Daoy (cell line): ENCODE measurements at places on chromosomes 1 and 21.
A peak's percentile ranks its signal among the peaks of the same experiment; 100 is the strongest.

DNA sequence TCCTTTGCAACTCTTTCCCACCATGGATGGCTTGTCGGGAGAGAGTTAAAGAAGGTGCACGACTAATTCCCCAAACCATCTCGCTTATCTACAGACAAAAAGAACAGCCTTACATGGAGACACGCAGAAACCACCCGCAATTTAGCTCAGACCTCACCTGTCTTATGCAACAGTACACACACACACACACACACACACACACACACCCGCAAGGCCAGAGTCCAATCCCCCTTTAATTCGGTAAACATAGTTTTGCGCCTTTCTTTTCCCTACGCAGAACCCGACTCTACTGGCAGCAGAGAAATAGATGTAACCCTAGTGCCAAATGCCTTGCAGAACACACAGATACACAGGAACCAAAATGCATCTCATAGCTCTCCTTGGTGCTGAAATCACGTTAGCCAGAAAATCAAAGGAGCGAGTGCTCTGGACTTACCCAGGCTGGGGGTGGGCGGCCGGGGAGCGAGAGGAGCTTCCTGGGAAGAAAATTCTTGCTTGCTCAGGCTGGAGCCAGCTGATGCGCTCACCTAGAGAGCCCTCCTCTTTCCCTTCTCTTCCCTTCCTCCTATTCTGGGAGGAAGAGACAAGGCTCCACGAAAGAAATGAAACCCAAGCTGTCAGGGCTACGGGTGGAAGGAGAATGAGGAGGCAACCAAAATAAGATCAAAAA, 470 bp downstream of the TNR start:
- DNase-seq, result peak; percentile 11

GRCh38 chr1:204713541-204713940, 28.0 kb upstream of the LRRN2 start:
- no peak for DNase-seq

DNA sequence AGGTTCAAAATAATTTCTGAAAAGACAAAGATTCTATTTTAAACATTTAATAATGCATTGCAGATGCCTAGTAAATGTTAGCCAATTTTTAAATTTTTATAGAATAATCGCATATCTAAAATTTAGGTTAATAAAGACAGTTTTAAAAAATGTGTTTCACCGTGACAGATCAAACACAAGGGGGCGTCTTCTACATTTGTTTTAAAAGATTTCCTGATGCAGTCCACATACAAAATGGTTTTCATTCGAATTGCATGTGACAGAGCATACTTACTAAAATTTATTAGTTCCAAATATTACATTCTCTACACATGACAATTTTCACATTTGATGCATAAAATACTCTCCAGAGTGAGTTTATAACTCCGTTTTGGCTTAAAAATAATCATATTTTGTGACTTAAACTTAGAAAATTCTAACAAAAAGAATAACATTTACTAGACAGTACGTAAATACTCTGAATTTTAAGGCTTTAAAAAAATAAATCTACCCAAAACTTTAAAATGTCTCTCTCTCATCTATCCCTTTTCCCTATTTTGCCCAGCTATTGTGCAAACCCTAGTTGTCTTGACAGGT, 75.5 kb downstream of the ADAMTS1 start:
- no peak for DNase-seq

- no peak for DNase-seq
These were observed 7.0 kb upstream of the SGIP1 start for GRCh38 chr1:66526991-66527390.

DNA sequence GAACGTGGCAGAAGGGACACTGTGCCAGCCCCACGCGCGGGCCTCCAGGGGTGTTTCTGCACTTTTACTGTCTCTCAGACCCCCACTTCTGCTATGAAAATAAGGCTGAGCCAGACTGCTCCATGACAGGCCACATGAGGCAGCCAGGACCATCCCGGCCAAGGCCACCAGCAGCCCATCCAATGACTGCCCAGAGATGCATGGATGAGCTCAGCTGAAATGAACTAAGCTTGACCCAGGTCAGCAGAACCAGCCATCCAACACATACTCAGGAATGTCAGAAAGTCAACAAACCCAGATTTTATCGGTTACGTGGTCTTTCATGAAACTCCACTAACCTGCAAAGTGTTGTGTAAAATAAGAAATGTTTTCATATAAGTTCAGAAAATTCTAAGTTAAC, 51.2 kb downstream of the CCDC185 start:
- no peak for DNase-seq

DNA sequence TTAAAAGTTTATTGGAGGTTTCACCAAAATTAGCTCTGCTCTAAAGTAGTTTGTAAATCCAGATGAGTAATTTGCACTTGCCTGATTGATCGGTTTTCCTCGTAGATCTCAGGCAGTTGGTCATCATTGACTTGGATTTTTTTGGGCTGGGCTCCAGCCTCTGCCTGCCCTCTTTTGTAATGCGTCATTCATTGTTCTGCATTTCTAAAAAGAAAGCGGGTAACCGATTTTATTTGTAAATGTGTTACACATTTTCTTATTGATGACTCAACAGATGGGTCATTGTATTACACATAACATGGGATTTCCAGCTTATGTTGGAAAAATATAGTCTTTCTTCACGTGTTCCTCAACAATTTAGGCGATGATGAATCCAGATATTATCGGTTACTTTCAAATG, 5.5 kb downstream of the ETS2 start:
- peak; percentile 72 for DNase-seq

DNA sequence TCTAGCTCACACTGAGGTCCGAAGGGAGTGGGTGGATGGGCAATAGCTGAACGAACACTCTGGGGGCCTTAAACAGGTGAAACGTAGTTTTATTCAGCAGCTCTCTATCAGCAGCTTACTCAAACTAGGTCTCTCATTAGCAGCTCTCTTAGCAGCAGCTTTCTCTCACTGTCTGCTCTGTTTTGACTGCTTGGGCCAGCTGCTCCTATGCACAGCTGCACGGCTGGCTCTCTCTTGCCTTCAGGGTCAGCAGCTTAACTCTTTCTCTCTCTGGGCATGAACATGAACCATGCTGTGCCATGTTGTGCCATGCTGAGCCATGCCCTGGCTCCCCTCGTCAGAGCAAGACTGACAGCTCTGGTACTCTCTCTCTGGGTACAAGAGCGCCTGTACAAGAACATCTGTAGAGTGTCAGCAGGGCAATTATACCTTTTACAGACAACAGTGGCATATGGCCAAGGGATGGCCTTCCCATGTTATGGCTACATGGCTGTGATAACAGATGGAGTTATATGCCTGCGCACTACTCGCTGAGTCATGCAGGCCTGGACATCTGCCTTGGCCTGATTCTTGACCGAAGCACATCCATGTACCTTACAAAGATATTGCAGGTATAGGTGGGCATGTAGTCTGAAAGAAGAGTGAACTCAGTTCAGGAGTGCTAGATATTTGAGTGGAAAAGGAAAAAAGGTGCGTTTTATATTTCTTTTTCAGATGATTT, 152.4 kb downstream of the LEPR start:
- no peak for DNase-seq

- DNase-seq, result peak; percentile 44
These were observed 55.5 kb upstream of the GADD45A start for GRCh38 chr1:67629370-67630075.

GRCh38 chr1:246565751-246566127, 322 bp downstream of the TFB2M start:
- no peak for DNase-seq

GRCh38 chr1:229908689-229909088, 158.3 kb upstream of the GALNT2 start:
- no peak for DNase-seq

DNA sequence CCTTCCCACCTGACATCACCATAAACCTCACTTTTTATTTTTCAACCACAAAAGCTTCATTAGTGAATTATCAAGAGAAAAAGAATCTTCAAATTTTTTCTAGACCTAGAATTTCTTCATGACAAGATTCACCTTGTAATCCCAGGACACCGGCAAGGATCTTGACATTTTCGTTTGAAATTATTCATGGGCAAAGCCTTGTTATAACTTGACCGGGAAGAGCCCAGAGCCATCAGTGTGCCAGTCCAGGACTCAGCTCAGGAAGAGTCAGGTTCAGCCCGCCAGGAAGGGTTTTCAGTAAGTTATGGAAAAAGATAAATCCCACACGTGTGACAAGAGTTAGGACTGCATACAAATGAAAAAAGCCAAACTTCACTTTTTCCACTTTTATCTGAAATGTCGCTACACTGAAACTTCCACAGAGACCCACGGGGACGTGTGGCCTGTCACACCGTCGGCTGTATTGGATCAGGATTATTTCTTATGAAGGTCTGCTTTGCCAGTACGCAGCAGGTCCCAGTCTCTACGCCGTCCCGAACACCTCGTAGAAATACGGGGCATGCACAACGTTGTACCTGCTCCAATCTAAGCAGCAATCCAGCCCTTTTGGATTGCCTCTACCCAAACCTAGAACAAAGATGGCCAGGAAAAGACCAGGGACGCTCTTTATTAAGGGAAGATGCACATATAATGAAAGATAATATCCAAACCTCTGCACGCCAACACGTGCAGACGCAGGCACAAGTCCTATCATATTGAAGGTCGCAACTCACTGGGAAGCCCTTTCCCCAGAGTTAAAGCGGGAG, 916 bp downstream of the F3 start:
- DNase-seq, result peak; percentile 50

GRCh38 chr21:29299046-29299915, 559 bp downstream of the BACH1 start:
- DNase-seq, result peak; percentile 80

- peak; percentile 77 for DNase-seq
These were observed 18.4 kb downstream of the MTX1 start for GRCh38 chr1:155226910-155227260.

DNA sequence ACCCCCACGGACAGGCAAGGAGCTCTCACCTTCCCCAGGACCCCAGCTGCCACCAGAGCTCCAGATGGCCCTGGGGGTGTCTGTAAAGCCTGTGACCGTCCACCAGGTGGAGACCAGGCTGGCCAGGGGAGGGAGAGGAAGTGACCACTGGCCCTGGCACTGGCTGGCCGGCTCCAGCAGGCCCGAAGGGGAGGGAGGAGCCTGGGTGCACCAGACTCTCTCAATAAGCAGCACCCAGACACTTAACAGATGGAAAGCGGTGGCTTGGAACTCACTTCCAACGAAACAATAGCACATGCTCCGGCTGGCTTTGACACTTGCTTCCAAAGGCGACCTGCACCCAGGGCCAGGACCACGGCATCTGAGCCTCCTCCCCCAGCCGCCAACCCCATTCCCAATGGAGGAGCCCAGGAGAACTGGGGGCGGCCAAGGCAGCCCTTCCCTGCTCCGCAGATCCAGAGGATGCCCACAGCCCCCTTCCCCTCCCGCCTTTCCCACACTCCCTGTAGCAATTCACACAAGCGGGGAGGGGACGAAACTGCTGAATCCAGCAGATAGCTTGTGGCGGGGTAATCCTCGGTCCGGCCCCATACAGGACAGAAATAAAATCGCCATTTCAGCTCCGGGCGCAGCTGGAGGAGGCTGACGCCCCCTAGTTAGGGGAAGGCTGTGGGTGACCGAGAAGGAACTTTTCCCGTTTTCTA, 742 bp upstream of the PDE9A start:
- peak; percentile 59 for DNase-seq

- no peak for DNase-seq
These were observed 47.7 kb downstream of the POU2F1 start for GRCh38 chr1:167268347-167268787.

DNA sequence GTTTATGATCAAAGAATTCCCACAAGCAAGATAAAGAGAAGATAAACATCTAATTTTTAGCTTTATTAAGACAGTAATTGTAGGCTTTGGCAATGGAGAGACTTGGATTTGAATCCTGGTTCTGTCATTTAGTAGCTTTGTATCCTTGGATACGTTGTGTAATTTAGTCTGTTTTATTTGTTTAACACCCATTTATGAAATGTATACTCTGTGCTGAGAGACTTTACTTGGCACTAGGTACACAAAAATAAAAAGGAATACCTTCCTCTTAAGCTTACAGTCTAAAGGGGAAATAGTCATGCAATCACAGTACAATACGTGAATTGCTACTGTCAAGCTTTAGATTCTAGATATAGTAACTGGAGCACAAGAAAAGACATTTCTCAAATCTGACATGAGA, 23.8 kb downstream of the ZMPSTE24 start:
- no peak for DNase-seq

DNA sequence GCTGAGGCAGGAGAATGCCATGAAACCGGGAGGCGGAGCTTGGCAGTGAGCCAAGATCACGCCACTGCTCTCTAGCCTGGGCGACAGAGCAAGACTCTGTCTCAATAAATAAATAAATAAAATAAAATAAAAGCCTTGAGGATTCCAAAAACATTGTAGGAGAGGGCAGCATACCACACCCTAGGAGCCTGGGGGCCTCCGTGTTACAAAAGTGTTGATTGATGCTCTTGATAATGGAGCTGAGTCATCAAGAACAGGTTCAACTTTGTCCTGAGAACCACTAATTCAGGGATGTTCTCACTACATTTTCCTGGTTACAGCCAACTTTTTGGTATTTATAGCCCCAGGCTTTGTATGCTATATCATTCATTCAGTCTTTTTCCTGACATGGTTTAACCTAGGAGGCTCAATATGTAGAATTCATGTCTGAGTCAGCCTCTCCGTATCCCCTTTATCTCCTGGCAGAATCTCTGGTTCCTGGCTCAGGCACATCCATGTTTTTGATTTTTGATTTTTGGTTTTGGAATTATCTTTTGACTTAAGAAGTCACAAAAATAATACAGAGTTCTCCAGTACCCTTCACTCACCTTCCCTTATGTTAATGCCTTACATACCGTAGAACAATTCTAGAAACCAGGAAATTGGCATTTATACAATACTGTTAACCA, 69.4 kb downstream of the LRRC8D start:
- DNase-seq, result peak; percentile 94

- DNase-seq, result no peak
These were observed 350.6 kb upstream of the SGIP1 start for GRCh38 chr1:66183400-66183799.

- no peak for DNase-seq
These were observed 658.6 kb upstream of the CAMK1G start for GRCh38 chr1:208924928-208925327.

DNA sequence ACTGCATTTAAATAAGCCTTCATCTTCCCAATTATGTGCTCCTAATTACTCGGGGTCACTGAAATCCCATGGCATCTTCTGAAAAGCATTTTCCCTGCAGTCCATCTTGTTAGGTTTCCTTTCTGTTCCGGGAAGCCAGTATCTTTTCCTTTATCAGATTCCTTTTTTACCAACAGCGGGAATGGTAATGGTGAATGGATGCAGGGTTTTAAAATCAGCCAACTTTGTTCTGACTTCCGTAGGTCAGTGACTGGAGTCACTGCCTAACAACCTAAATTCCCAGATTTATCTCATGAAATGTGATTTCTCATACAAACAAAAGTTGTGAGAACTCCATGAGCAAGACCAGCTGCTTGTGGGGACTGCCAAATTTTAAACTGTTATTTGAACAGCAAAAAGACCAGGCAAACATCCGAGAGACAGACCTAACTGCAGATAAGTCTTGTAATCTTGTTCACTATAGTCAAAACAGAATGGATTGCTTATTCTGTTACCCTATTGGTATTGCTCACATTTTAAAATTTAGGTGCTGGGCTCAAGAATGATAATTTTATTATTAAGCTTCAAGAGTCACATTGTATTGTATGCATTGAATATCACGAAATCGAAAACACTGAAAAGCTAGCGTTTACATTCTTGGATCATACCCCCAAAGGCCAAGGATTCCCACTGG, 1.2 kb upstream of the RWDD3 start:
- DNase-seq, result no peak

- no peak for DNase-seq
These were observed 30.5 kb downstream of the IFI16 start for GRCh38 chr1:159040206-159040605.

GRCh38 chr1:34049994-34050393, 115.0 kb downstream of the CSMD2 start:
- no peak for DNase-seq

GRCh38 chr1:192430644-192431043, 113.9 kb downstream of the RGS21 start:
- DNase-seq, result no peak
